ENCODE measurements at places on chromosomes 11 and 22.

DNA sequence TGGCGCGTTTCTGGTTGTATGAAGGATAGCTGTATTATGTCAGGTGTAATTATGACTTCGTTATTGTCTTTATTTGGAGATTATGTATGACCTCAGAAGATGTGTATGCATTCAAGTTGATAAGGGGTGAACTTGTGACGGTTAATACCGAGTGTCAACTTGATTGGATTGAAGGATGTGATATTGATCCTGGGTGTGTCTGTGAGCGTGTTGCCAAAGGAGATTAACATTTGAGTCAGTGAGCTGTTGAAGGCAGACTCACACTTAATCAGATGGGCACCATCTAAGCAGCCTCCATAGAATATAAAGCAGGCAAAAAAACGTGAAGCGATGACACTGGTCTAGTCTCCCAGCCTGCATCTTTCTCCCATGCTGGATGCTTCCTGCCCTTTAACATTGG, 15.3 kb upstream of the CD82 start:
- no peak for DNase-seq

DNA sequence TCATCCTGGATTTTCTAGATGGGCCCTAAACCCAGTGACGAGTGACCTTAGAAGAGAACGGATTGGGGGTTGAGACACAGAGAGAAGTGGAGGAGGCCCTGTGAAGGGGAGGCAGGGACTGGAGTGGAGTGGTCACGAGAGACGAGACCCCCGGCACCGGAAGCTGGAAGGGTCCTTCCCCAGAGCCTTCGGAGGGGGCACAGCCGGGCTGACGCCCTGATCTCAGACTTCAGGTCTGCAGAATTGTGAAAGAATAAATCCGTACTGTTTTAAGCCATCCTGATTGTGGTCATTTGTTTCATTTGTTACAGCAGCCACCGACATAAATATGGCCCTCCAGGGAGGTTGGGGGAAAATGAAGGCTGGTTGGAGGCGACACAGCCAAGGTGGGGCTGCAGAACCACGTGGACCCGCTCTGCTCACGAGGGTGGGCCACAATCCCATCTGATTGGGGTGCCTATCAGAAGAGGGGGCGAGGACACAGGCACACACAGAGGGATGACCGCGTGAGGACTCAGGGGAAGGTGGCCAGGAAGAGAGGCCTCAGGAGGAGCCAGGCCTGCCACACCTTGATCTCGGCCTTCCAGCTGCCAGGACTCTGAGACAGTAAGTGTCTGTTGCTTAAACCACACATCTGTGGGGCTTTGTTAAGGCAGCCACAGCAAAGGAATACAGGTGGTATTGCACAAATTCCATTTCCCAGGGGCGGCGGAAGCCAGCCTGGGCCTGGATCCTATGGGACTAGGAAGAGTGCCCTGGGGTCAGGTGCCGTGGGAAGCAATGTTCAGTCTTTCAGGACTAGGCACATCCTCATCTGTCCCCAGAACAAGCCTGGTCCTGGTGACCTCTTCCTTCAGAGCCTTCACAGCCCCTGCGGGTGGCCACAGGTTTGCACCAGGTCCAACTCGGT, 73.3 kb upstream of the SHANK2 start:
- no peak for DNase-seq

DNA sequence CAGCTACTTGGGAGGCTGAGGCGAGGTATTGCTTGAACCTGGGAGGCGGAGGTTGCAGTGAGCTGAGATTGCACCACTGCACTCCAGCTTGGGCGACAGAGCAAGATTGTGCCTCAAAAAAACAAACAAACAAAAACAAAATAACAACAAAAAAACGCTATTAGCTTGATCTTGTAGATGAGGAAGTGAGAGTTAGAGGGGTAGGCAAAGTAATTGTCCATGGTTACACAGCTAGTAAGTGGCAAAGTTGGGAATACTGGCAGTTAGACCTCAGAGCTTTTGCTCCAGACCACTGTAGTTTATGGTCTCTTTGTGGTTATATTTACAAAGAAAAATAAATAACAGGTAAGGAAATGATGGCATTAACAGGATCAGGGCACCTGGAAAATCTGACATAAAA, 15.1 kb downstream of the LDHC start:
- DNase-seq: no peak

DNA sequence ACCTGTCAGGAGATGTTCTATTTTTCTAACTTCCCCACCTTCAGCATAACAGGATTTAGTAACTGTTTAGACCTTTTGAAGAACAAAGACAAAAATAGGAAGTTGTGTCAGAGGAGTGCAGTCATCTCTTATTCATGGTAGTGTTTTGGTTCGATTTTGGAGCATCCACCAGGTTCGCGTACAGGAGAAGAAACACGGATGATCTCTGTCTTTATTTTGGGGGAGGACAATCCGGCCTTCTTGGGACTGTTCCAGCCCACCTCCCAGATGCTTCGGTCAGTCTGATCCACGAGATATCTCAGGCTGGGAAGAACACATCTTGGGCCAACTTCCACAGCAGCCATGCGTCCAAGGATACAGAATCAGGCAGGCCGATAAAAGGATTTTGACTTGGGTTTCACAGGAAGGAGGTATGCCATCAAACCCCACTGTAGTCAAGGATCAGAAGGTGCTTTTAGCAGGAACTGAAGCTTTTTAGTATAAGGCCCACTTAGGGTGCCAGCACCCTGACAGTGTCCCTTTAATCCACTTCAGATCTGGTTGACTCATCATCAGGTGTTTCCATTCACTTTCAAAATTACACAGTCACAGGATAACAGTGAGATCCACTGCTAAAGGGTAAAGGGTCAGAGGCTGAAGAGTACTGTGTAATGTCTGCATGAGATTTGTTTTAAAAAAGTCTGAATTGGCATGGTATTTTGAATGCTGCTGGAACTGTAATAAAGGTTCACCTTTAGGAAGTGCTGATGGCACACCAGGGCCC, 16.5 kb downstream of the PATZ1 start:
- no peak for DNase-seq

DNA sequence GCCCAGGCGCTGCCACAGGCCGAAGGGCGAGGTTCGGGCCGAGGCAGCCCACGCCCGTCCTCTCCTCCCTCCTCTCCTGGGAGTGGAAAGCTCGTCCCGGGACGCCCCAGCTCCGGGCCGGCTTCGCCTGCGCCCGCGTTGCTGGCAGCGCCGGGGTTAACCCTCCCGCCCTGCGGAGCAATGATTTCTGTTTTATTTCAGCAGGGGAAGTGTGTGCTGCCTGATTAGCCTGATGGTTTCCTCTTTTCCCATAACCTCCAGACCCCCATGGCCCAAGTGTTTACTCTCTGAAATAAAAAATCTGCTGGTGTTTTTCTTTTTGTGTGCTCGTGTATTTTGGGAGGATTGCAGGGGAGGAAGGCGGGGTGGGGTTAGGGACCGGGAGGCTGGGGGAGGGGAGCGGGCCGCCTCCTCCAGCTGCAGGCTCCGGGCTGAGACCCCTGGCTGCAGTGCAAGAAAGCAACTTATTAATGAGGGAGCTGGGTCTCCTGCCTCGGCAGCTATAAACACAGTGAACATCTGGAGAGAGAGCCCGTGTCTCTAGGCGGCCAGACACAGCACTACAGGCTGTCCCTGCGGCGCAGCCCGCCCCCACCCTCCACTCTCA, 38.6 kb downstream of the ETS1 start:
- DNase-seq: no peak

- no peak for DNase-seq
Measured at GRCh38 chr11:1509626-1510255, 23.2 kb upstream of the MOB2 start.

GRCh38 chr22:38776086-38776485, 17.9 kb downstream of the DNAL4 start:
- no peak for DNase-seq

Measured in H4 (cell line).